ENCODE measurements at places on chromosomes 2 and 18.

GRCh38 chr2:134421556-134422328 is 167.9 kb downstream of the MGAT5 start:
- no peak for DNase-seq

GRCh38 chr18:3578621-3579020 is 128.6 kb downstream of the TGIF1 start:
- no peak for DNase-seq

DNA sequence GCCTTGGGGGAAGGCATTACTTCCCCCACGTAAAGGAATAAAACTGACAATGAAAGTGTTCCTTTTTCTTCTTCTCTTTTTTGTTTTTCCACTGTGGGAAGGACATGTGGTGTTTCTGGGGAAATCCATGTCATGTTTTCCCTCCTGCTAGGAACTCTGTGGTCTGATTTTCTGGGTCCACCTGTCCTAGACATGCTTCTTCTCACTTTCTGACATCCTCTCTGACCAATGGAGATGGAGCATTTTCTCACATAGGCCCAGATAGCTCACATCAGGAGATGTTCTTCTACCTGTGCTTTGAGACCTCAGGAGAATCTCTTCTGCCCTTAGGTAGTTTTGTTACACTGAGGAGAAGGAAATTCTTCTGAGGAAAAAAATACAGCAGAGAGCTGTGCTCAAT is 252.0 kb upstream of the SIX3 start:
- DNase-seq, result no peak

GRCh38 chr2:54946220-54946805 is 103.9 kb downstream of the RTN4 start:
- no peak for DNase-seq

DNA sequence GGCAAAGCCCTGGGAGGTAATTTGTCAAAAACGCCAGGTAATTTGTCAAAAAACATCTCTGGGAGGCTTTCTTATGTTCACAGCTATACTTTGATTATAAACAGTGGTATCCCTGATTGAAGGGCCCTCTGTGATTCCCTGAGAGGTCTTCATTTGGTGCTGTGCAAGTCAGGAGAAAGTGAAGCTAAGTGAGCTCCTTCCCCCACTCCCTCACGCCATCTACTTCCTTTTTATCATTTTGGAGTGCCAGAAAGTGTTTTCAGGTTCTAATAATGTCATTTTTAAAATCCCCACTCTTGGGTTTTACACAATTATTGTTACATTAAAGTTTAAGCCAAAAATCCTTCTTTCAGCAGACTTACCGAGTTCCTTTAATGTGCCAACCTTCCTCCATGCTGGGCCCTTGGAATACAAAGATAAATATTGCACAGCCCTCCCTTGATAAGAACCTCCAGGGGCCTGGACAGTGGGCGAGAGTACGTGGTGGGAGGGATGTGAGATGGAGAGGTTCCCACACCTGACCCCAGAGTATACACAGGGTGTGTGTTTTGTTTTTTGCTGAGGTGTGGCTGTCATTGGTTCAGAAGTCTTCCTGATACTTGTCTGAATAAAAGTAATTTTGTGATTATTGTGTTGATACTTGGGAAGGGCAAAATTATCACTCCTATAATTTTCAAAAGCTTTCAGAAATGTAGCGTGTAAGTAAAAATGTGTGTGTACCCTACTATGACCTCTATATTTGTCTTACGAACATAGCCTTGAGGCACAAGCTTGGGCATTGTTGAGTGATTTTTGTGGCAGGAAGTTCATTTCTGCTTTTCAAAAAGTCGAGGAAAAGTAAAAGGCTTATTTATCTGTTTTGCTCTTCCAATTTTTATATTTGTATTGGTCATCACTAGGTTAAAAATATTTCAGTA is 8.2 kb downstream of the MAPRE2 start:
- no peak for DNase-seq

DNA sequence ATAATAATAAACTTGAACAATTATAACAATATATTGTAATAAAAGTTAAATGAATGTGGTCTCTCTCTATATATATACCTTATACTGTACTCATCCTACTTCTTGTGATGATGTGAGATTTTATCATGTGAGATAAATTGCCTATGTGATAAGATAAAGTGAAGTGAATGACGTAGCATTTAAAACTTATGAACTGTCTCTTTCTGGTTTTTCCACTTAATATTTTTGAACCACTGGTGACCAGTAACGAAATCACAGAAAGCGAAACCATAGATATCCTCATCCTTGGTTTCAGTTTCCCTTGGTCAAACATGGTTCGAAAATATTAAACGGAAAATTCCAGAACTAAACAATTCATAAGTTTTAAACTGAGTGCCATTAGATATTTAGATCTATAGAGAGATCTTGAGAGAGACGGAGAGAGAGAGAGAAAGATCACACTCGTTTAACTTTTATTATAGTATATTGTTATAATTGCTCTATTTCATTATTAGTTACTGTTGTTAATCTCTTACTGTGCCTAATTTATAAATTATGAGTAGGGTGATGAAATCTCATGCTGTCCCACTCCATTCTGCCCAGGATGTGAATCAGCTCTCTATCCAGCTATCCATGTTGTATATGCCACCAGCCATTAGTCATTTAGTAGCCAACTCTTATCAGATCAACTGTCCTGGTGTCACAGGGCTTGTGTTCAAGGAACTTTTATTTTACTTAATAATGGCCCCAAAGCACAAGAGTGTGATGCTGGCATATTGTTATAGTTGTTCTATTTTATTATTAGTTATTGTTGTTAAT is 156.8 kb downstream of the THADA start:
- DNase-seq, result no peak

Data from fibroblast of the aortic adventitia (primary cell).